ENCODE measurements at places on chromosomes 3 and 15. TPM values are rescaled to one million over a fixed set of nuclear protein-coding genes. Genes with fewer than 3 reads are reported as not detected.

DNA sequence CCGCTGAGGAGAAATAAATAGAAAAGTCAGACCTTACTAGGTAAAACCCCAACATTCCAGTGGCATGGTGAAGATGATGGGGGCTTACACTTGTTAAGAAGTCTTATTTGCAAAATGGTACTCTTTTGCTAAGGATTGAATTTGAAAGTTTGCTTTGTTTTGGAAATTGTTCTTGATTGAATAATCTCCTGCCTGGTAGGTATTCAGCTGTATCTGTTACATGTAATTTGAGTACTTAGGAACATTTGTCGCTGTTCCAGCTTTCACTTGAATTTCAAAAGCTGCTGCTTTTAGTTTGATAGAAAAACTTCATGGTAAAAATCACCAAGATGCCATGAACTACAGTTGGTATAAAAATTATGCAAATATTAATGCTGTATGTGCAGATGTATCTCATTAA, 44.6 kb downstream of the TFG start:
- DNase-seq = no peak

- DNase-seq = no peak
Observed at GRCh38 chr15:71011503-71012155, 103.6 kb upstream of the THSD4 start.

GRCh38 chr3:45567730-45568172, 26.8 kb upstream of the LIMD1 start:
- DNase-seq = peak; percentile 68

MAP2K5 gene
- 23.9 TPM for total RNA-seq

- no peak for DNase-seq
Observed at GRCh38 chr3:187770224-187770623, 25.0 kb upstream of the BCL6 start.

SLC22A14 gene
- total RNA-seq = not detected

DNA sequence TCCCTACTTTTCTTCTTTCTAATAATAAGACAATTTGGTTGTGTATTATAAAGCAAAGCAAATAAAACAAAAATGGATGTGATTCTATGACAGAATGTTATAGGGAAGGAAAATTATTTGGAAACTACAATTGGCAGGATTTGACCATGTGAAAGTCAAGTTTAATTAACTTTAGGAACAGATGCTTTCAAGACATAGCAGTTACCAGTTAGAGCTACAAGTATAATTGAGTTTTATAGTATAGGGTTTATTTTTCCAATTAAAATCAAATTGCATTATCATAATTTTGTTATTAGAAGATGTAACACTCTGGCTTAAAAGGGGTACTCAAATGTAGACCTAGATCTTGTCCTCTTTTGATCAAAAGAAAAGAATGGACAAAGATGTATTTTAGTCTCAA, 110.9 kb downstream of the ROBO2 start:
- no peak for DNase-seq

Data from activated naive CD4-positive, alpha-beta T cell treated with anti-CD3 and anti-CD28 coated beads, Interleukin-2, amount 50 U/mL, for 72 hours (primary cell).